ENCODE measurements at places on chromosomes 2 and 18.

DNA sequence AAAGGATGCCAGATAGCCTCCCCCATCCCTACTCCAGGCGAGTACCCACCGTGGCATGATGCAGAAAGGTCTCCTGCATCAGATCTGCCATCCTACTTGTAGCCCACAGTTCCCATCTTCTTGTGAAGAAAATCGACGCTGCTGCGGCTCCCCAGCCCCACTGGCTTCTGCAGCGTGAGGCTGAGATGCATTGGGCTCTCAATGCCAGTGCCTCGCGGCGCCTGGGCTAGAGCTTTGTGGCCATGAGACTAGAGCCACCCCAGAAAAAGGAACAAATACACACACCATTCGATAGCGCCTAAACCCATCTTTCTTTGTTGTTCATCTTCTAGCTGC lies 2.8 kb downstream of the NOL4 start:
- no peak for DNase-seq

GRCh38 chr2:206869824-206870495 lies 69.4 kb upstream of the CPO start:
- DNase-seq: no peak

DNA sequence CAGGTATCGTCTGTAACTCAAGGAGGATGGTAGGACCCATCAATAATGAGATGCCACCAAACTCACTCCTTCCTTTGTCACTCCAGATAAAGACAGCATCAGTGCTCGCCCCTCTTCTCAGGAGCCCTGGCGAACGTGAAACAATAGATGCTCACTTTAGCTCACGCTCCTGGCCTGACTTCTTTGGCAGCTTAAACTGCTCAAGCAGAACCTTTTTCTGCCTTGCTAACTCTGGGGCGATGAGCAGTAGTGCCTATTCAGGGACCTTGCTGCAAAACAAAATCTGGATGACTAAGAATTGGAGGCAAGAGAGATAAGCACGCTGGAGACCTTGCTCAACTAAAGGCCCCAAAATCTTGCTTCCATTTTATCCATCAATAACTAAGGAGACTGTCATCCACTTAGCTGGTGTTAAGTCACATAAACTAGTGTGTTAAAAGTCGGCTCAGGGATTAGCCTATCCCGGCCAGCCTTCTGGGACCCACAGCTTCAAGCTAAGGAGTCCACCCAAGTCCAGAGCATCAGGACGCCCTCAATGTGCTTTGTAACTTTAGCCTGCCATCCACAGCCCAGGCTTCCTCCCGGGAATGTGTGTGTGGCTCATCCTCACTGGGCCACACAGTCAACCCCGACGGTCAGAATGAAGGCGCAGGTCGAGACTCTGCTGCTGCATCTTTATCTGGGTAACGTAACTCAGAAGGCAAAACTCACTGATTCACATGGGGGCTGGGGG lies 38.9 kb downstream of the ZNF516 start:
- no peak for DNase-seq

- DNase-seq: no peak
Observed at GRCh38 chr2:204615456-204615855, 70.2 kb downstream of the PARD3B start.

DNA sequence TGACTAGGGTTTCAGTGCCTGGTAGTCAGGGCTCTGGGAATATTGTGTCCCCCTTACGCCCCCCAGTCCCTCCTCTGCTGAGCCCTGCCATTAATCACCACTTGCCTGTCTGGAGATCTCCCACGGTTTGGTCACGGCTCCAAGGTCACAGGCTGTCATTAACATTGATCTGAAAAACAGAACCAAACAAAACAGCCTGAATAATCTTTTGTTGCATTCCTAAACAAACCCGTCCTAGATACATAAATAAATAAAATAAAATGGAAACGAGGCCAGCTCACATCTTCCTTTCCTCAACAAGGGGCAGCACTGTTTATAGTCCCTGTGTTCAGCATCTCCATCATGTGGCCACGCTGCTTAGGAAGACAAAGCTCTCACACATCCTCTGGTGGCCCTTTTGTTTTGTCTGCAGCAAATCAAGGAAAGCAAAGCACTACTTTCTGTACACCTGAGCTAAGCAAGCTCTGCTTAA lies 282.8 kb downstream of the AGPS start:
- DNase-seq: no peak

- no peak for DNase-seq
Observed at GRCh38 chr2:9832586-9832985, 10.7 kb upstream of the TAF1B start.

GRCh38 chr2:23414871-23415270 lies 29.9 kb downstream of the KLHL29 start:
- DNase-seq: no peak

DNA sequence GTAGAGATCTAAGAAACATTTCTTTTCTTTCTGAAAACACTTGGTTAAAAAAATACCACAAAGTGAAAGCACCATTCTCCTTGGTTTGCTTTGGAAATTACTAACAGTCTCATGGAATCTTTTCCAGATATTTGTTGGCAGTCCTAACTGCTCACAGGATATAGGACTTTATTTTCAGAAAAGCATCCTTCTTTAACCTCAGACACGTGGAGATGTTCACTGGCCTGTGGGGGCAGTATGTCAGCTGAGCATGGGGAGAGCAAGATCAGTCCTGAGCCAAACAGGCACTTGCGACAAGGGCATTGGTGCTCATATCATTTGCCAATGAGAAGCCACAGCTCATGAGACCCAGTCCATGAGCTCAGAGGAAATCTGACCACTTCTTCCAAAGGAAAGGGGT lies 371.9 kb downstream of the NBAS start:
- no peak for DNase-seq

Data from esophagus squamous epithelium (tissue), 5 donors.